ENCODE measurements at places on chromosomes 16 and 17. TPM values are rescaled to one million over a fixed set of nuclear protein-coding genes. Genes with fewer than 3 reads are reported as not detected.

DNA sequence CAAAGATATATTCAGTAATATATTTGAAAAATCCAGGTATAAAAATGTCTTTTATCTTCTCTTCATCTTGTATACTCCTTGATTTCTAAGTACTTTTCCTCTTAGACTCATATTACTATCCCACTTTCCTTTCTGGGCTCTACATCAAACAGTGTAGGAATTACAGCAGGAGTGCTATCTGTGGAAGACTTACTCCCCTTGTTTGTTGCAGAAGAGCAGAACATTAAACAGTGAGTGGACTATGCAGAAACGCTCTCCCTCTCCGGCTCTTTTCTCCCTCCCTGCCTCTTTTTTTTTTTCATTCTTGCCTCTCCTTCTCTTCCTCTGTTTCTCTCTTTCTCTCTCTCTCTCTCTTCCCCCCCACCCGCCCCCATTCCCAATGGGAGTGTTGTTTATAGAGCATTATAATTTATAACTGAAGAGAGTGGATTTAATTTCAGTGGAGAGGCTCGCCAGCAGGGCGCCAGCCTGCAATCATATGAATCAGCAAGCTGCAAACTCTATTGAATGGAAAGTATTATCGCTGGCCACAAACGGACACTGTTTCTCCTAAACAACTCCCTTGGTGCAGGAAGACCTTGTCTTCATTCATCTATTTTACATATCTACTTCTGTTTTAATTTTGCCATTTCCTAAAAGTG, 242.3 kb upstream of the TBX2 start:
- no peak for DNase-seq

DNA sequence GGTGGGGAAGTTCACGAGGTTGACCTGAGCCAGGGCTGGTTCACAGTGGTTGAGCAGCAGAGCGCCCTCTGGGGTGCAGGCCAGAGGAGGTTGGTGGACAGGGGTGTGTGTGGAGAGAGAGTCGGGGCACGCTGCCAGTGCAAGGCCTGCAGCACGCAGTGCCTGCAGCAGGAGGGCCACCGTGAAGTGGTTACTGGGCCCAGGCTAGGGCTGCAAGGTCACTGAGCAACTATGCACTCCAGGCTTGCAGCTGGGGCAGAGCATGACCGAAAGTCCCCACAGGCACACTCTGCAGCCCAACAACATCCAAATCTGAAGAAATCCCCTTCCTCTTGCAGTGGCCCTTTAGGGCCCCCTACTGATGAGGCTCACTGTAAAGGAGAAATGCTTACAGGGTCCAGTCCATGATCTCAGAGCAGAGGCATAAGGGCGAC, 89.1 kb upstream of the NOL11 start:
- no peak for DNase-seq

Gene SEZ6L2
- 6.9 TPM for total RNA-seq

GRCh38 chr16:59593194-59593661, 859.1 kb upstream of the GOT2 start:
- DNase-seq, result no peak

DNA sequence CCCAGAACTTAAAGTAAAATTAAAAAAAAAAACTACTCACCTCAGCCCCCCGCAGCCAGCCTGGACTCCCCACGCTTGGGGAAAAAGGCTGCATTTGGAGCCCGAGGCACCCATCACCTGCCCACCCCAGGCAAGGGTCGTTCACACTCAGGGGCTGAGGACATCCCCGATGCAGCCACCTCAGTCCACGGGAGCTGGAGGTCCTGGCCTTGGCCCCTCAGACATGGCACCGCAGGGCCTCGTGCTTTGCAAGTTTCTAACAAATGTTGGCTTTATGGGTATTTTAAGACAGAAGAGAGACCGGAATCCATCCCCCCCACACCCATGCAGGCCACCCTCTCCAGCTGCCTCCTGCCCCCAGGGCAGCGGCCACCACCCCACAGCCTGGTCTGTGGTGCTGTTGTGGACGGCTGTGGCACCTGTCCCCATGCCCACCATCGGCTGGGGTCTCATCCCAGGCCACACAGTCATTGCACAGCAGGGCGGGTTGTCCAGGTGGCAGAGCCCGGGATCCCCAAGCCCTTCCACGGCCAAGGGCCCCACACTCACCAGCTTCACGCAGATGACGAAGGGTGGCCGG, 116.4 kb upstream of the ZNF750 start:
- no peak for DNase-seq

Gene CACNA1H
- 0.15 TPM for total RNA-seq

DNA sequence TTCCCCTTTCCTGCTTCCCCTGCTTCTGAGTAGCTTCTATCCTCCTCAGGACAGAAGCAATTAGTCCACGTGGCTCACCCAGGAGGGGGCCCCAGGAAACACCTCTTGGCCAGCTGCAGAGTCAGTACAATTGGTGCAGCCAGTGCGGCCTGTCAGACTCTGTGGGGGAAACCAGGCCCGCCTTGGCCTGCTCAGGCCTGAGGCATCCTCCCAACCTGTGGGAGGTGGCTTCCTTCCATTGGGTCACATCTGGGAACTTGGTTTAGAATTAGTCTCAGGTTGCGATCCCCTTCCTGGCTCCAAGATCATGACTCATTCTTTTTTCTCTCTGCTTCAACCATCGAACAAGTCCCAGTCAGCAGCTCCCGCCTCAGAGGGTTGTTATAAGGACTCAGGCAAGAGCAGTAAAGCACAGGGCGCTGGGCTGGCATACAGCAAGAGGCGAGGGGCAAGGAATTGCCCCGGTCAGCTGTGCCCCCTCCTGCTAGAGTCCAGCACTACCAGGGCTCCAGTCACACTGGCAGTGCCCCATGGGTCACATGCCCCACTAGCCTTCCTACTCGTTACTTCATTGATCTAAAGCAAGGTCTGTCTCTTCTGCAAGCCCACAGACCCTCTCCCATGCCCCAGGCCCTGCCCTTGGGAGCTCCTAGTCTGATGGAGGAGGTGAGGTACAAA, 8.1 kb upstream of the EPX start:
- no peak for DNase-seq

DNA sequence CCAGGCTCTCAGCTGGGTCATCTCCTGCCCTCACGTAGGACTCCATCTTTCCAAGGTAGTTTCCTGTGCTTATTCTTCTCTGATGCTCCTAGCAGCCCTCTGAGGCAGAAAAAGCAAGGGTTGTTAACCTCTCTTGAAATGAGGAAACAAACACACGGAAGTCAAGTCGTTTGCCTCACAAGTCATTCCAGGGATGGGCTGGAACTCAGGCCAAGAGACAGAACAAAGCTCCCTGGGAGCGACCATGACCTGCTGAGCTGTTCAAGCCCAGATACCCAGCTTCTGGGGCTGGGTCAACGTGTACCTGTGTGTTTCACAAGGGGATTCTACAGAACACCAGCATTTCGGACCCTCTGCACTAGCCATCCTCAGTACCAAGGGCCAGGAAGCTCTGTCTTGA, 28.1 kb downstream of the SRL start:
- no peak for DNase-seq

GRCh38 chr17:41962111-41962510, 4.5 kb upstream of the CNP start:
- DNase-seq, result no peak

- DNase-seq, result no peak
These were observed 172.2 kb downstream of the ANKFN1 start for GRCh38 chr17:56325313-56326000.

DNA sequence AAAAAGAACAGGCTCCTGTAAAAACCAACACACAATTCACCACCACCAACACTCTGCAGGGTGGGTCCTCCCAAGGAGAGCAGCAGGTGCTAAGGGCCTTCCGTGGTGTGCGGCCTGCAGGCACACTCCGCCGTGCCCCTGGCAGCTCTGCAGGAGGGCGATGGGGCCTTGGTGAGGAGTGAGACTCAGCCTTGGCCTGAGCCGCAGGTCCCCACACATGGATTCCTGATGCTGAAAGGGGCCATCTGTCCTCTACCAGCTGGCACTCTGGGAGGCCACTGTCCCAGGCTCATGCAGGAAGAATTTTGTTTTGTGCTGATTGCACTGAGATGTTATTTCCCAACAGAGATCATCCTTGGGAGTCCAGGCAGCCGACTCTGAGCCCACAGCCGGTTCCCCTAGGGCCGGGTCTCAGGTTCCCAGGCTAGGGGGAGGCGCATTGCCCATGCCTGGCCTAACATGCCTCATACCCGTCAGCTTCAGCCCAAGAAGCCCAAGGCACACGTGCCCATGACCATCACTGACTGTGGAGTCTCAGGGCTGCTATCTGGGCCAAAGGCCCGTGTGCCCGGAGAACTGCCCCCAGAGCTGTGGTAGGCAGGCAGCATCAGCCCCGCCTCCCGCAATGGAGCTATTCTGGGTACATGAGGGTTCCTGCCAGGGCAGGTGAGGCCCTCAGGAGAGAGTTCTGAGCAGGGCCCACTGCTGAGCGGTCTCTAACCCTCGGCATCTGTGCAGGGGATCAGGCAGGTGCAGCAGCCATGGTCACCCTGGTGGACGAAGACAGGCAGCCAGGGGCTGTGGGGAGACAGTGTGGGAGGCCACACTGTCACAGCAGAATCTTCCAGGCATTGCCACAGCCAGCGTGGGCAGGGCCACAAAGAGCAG, 97.9 kb upstream of the ZNF469 start:
- DNase-seq, result no peak

DNA sequence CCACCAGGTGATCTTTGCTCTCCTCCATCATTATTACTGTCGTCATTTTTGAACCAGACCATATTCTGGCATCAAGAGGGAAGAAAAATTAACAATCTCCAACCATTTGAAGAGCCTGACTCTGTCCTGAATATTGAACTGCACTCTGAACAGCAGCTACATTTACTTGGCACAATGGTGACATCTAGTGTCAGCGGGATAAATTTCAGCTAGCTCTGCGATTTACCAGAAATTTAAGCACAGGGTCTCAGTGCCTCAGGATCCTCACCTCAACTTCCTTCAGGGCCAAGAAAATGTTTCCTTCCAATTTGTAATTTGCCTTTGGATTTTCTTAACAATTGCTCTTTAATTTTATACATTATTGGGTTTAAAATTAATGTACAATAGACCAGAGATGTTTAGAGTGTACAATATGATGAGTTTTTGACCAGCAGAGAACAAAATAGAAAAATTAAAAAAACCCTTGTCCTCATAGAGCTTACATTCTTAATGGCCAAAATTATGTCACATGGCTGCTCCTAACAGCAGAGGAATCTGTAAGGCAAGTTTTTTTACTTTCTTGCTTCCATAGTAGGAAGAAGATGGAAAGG, 10.7 kb upstream of the ZNF19 start:
- DNase-seq, result no peak

Gene ZG16B
- total RNA-seq, result 0.99 TPM

Measured in glomerular endothelial cell (primary cell).